ENCODE measurements at places on chromosomes 16 and 17.

GRCh38 chr16:28001642-28002041 lies 61.9 kb downstream of the GSG1L start:
- no peak for DNase-seq
- H3K4me1 ChIP-seq: no peaks in the 10 kb centered on the region
- H3K27me3 ChIP-seq: no peaks in the 10 kb centered on the region
- H3K4me3 ChIP-seq: no peak overlapping the region
- H3K27ac ChIP-seq: no peak overlapping the region

GRCh38 chr17:11391134-11391533 lies 150.1 kb downstream of the SHISA6 start:
- H3K4me3 ChIP-seq: no peak overlapping the region
- H3K27ac ChIP-seq: no peak overlapping the region
- no peaks in the 10 kb centered on the region for H3K4me1 ChIP-seq
- no peaks in the 10 kb centered on the region for H3K27me3 ChIP-seq
- no peaks in the 10 kb centered on the region for H3K36me3 ChIP-seq
- DNase-seq: no peak

- no peak for DNase-seq
- H3K27ac ChIP-seq: no peak overlapping the region
- H3K27me3 ChIP-seq: no peaks in the 10 kb centered on the region
- H3K36me3 ChIP-seq: no peaks in the 10 kb centered on the region
Observed at GRCh38 chr17:30543456-30543855, 66.2 kb downstream of the GOSR1 start.

DNA sequence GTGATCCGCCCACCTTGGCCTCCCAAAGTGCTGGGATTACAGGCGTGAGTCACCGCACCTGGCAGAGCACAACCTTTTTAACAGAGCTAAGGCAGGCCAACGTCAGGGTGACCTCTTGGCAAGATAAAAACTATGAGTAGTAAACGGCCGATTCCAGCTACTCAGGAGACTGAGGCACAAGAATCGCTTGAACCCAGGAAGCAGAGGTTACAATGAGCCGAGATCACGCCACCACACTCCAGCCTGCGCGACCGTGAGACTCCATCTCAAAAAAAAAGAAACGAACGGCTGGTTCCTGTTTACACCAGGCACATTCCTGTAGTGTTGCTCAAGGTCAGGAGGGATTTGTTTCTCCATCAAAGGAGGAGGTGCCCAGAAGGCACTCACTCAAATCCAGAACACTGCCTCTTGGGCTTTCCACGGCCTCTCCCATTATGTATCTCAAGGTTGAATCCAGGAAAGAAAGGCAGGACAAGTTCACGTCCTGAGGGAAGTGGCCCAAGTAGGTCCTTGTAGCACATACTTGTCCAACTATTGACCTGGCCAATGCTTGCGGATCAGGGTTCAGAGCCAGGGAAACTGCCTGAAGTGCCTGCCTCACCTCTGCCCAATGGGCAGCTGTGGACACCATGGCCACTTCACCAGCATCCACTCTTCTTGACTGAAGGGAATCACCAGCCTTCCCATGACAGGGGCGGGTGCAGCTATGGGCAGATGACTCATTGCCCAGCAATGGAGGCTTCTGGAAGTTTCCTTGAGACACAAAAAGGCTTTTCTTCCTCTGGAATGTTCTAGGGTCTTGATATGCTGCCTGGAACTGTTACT lies 13.5 kb downstream of the KNOP1 start:
- H3K27ac ChIP-seq: peak overlapping the region; percentile 25
- H3K27me3 ChIP-seq: no peaks in the 10 kb centered on the region
- H3K4me1 ChIP-seq: no peaks in the 10 kb centered on the region
- peaks cover 44% of the 10 kb centered on the region for H3K36me3 ChIP-seq

GRCh38 chr16:67425061-67425460 lies 5.9 kb upstream of the HSD11B2 start:
- H3K27me3 ChIP-seq: peaks cover 2% of the 10 kb centered on the region
- no peaks in the 10 kb centered on the region for H3K36me3 ChIP-seq
- H3K4me3 ChIP-seq: no peak overlapping the region
- H3K4me1 ChIP-seq: peaks cover 8% of the 10 kb centered on the region

DNA sequence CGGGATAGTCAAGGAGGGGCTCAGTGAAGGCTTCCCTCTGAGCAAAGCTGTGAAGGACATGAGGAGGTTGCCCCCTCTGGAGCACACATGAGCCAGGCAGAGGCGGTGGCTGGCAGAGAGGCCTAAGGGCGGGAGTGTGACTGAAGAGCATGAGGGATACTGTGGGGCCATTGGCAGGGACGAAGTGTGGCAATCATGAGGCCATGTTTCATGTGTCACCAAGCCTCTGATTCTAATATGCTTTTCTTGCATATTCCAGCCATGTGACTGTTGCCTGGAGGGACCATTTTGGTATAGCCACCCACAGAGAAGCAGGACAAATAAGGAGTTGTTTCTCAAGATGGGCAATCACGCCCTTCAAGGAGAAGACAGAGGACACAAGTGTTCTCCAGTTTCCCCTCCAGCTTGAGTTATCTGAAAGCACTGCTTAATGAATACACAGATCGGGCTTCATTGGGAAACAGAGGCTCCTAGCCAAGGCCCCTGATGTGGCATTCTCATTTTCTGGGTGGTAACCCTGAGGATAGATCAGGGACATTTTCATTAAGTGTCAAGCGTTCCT lies 68.0 kb downstream of the AKAP1 start:
- DNase-seq: no peak
- H3K36me3 ChIP-seq: no peaks in the 10 kb centered on the region
- no peak overlapping the region for H3K27ac ChIP-seq
- H3K4me1 ChIP-seq: no peaks in the 10 kb centered on the region

- no peak overlapping the region for H3K27ac ChIP-seq
- no peak for DNase-seq
- H3K36me3 ChIP-seq: no peaks in the 10 kb centered on the region
- H3K4me1 ChIP-seq: no peaks in the 10 kb centered on the region
- H3K27me3 ChIP-seq: no peaks in the 10 kb centered on the region
- H3K4me3 ChIP-seq: no peak overlapping the region
Observed at GRCh38 chr16:78478267-78478861, 378.9 kb downstream of the WWOX start.

- no peak for DNase-seq
- H3K27ac ChIP-seq: no peak overlapping the region
- H3K36me3 ChIP-seq: no peaks in the 10 kb centered on the region
- no peak overlapping the region for H3K4me3 ChIP-seq
- peaks cover 46% of the 10 kb centered on the region for H3K27me3 ChIP-seq
Observed at GRCh38 chr16:86664522-86665318, 86.4 kb downstream of the FOXL1 start.

DNA sequence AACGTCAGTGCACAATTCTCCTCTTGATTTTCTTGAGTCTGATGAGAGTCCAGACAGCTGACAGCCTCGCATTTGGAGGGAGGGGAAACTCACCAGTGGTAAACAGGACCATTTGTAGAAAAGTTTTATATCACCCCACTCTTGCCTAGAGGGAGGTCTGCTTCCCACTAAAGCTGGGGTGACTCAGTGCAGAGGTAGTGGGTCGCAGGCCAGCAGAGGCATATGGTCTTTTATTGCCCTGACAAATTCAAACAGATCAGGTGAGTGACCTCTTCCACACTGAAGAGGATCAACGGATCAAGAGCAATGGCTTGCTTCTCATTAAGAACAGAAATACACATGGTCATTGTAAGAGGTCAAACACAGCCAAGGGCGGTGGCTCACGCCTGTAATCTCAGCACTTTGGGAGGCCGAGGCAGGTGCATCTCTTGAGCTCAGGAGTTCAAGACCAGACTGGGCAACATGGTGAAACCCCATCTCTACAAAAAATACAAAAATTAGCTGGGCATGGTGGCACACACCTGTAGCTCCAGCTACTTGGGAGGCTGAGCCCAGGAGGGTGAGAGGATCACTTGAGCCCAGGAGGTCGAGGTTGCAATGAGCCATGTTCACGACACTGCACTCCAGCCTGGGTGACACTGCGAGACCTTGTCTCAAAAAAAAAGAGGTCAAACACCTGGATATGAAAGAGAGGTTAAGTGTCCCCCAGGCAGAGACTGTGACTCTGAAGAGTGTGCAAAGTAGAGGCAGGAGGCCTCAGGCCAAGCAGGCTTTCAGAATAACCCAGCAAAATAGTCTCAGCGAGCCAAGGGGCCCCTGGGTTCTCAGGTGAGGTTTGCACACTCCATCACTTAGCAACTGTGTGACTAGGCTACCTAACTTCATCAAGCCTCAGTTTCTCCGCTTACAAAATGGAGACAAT lies 56.5 kb upstream of the ERN1 start:
- peaks cover 4% of the 10 kb centered on the region for H3K36me3 ChIP-seq
- no peak for DNase-seq
- H3K4me1 ChIP-seq: no peaks in the 10 kb centered on the region
- H3K4me3 ChIP-seq: no peak overlapping the region
- no peak overlapping the region for H3K27ac ChIP-seq

- H3K4me3 ChIP-seq: no peak overlapping the region
- H3K27me3 ChIP-seq: no peaks in the 10 kb centered on the region
- peak overlapping the region; percentile 66 for H3K27ac ChIP-seq
- H3K36me3 ChIP-seq: no peaks in the 10 kb centered on the region
Observed at GRCh38 chr16:84740596-84741116, 40.9 kb downstream of the USP10 start.

GRCh38 chr16:89458551-89458950 lies 31.8 kb downstream of the ANKRD11 start:
- H3K27ac ChIP-seq: no peak overlapping the region
- DNase-seq: no peak
- H3K4me1 ChIP-seq: peaks cover 26% of the 10 kb centered on the region
- H3K4me3 ChIP-seq: no peak overlapping the region
- H3K36me3 ChIP-seq: no peaks in the 10 kb centered on the region
- no peaks in the 10 kb centered on the region for H3K27me3 ChIP-seq

- H3K36me3 ChIP-seq: no peaks in the 10 kb centered on the region
- H3K4me3 ChIP-seq: no peak overlapping the region
- no peak overlapping the region for H3K27ac ChIP-seq
- H3K4me1 ChIP-seq: peaks cover 25% of the 10 kb centered on the region
- DNase-seq: no peak
- no peaks in the 10 kb centered on the region for H3K27me3 ChIP-seq
Observed at GRCh38 chr16:85047867-85048455, 20.4 kb downstream of the KIAA0513 start.

DNA sequence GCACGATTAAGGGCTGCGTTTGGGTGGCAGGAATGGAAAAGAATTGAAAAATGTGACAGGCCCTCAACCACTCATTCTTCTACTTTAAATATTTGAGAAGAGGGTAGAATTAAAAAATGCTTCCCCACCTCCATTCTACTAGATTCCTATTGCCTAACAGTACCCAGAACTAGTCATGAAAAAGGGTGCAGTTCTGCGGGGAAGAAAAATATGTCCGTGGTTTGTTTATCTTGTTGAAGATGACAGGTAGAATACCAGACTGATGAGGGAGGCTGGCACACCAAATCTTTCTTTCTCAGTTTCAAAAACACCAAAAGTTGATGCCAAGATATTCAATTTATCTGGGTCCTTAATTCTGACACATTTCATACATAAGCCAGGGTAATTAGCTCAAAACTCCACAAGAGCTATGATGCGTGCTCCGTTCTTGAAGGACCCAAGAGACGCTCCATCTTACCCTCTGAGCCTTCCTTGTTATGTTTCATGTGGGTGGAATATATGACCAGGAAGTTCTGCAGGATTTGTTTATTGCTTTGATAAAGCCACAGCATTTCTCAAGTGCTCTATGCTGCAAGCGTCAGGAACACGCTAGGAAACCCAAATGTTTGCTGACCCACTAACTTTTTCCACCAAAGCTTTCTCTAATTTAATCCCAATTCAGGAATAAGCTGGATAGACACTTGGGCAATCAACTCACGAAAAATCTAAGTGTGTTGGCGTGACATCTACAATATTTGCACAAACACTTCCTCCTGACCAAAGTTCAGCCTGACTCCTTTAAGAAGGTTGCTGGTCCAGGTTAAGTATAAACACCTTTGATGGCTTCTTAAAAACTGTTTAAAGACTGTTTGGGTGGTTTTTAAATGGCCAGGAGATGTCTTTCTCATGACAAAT lies 20.6 kb upstream of the GAN start:
- H3K27me3 ChIP-seq: no peaks in the 10 kb centered on the region
- H3K4me3 ChIP-seq: no peak overlapping the region
- no peak for DNase-seq
- H3K36me3 ChIP-seq: no peaks in the 10 kb centered on the region
- no peak overlapping the region for H3K27ac ChIP-seq
